ENCODE measurements at places on chromosomes 16 and 17. TPM values are rescaled to one million over a fixed set of nuclear protein-coding genes. Genes with fewer than 3 reads are reported as not detected.

TOB1 gene
- 8.9 TPM for polyA plus RNA-seq

ITGAX gene
- polyA plus RNA-seq: 41.6 TPM

TAT gene
- not detected for polyA plus RNA-seq

ZSCAN10 gene
- polyA plus RNA-seq: not detected

CD300LG gene
- not detected for polyA plus RNA-seq

BAIAP3 gene
- 1.9 TPM for polyA plus RNA-seq

DNA sequence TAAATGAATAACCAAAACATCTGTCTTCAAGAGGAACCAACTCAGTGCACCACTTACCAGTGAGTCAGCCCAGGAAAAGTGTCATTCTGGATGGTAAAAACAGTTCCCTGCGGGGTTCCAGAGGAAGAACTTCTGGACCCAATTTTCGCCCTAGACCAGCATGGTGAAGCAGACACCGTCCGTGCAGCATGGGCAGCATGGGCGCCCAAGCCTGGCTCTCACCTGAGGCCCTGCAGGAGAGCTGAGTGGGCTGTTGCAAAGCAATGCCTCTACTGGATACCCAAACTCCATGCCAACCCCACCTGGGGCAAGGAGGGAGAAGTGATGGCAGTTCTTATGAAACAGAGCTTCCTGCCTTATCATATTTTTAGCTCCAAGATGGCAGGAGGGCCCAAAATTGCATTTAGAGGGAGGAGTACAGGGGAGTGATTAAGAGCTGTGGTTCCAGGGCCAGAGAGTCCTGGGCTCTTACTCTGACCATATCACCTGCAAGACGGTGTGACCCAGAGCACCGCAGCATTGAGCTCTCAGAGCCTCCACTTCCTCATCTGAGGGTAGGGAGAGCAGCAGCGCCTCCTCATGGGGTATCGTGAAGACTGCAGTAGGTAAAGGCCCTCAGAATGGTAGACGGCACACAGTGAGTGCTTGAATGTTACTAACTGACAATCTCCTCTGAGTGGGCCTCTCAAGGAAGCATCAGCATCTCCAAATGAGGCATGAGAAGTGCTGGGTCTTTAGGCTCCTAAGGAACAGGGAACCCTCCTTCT lies 16.6 kb upstream of the INPP5K start:
- no peak overlapping the region for H3K4me3 ChIP-seq
- H3K36me3 ChIP-seq: peaks cover 31% of the 10 kb centered on the region
- no peak for DNase-seq

DNA sequence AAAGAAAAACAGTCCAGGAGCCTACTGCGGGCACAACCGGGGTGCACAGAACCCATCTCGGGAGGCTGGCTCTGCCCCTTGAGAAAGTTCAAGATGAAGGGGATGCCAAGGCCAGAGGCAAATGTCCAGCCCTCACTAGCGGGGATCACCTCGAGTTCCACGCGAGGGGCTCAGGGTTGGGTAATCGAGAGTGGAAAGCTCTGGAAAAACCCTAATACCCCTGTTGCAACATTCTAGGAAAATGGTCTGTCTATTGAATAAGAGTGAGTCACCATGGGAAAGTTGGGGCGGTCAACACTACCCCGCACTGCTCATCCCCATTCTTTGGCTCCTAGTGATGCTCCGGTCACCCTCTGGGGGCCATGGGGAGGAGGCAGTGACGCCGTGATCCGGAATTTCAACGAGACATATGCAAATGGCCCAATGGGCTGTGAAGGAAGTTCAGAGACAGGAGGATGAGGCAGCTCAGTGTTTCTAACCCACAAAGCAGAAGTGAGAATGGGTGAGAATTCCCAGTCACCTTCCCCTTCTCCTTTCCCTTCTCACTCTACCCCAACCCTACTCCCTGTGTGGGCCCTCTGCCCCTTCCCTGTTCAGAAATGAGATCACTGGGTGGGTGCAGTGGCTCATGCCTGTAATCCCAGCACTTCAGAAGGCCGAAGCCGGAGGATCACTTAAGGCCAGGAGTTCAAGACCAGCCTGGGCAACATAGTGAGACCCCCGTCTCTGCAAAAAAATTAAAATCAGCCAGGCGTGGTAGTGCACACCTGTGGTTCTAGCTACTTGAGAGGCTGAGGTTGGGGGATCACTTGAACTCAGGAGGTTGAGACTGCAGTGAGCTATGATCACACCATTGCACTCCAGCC lies 22.4 kb downstream of the SOCS3 start:
- H3K36me3 ChIP-seq: no peaks in the 10 kb centered on the region
- H3K4me3 ChIP-seq: no peak overlapping the region
- H3K27me3 ChIP-seq: peaks cover 1% of the 10 kb centered on the region
- no peak for DNase-seq
- no peak overlapping the region for H3K27ac ChIP-seq

DNA sequence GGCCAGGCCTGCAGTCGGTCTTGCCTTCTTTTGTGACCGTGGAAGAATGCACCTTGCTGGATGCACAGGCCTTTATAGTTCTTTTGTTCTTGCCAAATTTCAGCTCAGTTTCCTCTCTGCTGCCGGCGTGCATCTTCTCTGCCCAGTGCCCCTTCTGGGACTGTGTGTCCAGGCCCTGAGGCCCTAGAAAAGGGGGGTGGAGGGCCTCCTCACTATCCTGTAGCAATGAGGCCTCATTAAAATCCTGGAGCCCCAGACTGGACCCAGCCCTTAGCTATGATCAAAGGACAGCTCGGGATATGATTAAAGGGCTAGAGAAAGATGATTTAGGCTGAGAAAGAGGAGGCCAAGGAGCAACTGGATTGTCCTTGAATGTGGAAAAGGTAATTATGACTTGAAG lies 229.8 kb downstream of the SEC14L1 start:
- peaks cover 7% of the 10 kb centered on the region for H3K27me3 ChIP-seq
- H3K27ac ChIP-seq: peak overlapping the region; percentile 57
- peaks cover 48% of the 10 kb centered on the region for H3K4me1 ChIP-seq
- H3K36me3 ChIP-seq: no peaks in the 10 kb centered on the region
- no peak for DNase-seq
- peak overlapping the region; percentile 64 for H3K4me3 ChIP-seq

- H3K4me1 ChIP-seq: no peaks in the 10 kb centered on the region
- H3K27me3 ChIP-seq: no peaks in the 10 kb centered on the region
- H3K27ac ChIP-seq: no peak overlapping the region
- no peaks in the 10 kb centered on the region for H3K36me3 ChIP-seq
- H3K4me3 ChIP-seq: no peak overlapping the region
Observed at GRCh38 chr17:60535382-60536279, 9.6 kb upstream of the APPBP2 start.

GRCh38 chr17:18218756-18219415 lies 6.5 kb upstream of the LLGL1 start:
- no peak overlapping the region for H3K27ac ChIP-seq
- no peaks in the 10 kb centered on the region for H3K36me3 ChIP-seq
- H3K4me3 ChIP-seq: no peak overlapping the region
- no peaks in the 10 kb centered on the region for H3K27me3 ChIP-seq
- H3K4me1 ChIP-seq: no peaks in the 10 kb centered on the region

GRCh38 chr17:31462261-31462660 lies 70.8 kb downstream of the RAB11FIP4 start:
- H3K36me3 ChIP-seq: no peaks in the 10 kb centered on the region
- peaks cover 14% of the 10 kb centered on the region for H3K4me1 ChIP-seq
- H3K27ac ChIP-seq: no peak overlapping the region
- no peak for DNase-seq
- H3K27me3 ChIP-seq: peaks cover 2% of the 10 kb centered on the region

- H3K4me3 ChIP-seq: peak overlapping the region; percentile 78
- H3K27ac ChIP-seq: no peak overlapping the region
- H3K36me3 ChIP-seq: no peaks in the 10 kb centered on the region
Observed at GRCh38 chr17:48582750-48583069, 4.6 kb upstream of the HOXB4 start.

DNA sequence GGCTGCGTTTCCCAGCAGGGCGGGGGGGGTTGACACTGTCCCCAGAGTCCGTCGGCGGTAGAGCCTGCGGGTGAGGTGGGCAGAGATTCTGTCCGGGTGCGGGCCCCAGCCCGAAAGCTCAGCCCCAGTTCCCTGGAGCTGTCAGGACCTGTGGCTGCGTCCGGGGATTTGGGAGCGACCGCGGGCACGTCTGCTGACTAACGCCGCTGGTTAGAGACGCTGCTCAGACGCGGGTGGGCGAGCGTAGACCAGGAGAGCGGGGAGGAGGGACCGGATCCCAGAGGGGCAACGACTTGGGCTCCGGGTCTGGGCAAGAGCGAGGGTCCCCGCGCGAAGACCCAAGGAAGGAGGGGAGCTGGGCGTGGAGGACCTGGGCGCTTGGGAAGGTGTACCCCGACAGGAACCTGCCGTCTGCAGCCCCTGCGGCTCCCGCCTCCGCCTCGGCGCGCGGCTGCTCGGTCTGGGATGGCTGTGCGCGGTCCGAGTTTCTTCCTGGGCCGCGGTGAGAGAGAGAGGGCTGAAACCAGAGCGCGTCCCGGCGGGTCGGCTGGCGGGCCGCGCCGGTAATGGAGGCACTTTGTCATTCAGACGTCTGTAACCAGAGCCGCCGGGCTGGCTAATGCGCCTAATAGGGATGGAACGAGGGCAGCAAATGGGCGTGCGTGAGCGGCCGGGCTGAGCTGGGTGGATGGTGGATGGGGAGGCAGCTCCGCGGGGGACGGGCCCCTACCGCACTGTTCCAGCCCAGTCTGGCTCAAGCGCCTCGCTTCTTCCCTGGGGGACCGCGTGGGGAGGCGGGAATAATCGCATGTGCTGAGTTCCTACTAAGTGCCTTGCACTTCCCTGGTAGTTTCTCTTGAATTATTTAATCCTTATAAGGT lies 2.3 kb downstream of the NGFR start:
- peaks cover 34% of the 10 kb centered on the region for H3K27me3 ChIP-seq
- peak overlapping the region; percentile 83 for H3K4me3 ChIP-seq
- no peak overlapping the region for H3K27ac ChIP-seq

- H3K27me3 ChIP-seq: peaks cover 8% of the 10 kb centered on the region
- H3K4me1 ChIP-seq: peaks cover 7% of the 10 kb centered on the region
- H3K4me3 ChIP-seq: no peak overlapping the region
Observed at GRCh38 chr17:63914471-63914870, 3.4 kb upstream of the CSHL1 start.

GRCh38 chr16:9578459-9578858 lies 487.0 kb downstream of the HAPSTR1 start:
- no peaks in the 10 kb centered on the region for H3K36me3 ChIP-seq
- no peaks in the 10 kb centered on the region for H3K4me1 ChIP-seq
- H3K27me3 ChIP-seq: peaks cover 3% of the 10 kb centered on the region
- DNase-seq: no peak
- no peak overlapping the region for H3K4me3 ChIP-seq

GRCh38 chr16:16924613-16925012 lies 545.7 kb downstream of the NPIPA7 start:
- no peaks in the 10 kb centered on the region for H3K36me3 ChIP-seq
- peaks cover 6% of the 10 kb centered on the region for H3K27me3 ChIP-seq
- no peak overlapping the region for H3K27ac ChIP-seq
- H3K4me1 ChIP-seq: no peaks in the 10 kb centered on the region

- peaks cover 63% of the 10 kb centered on the region for H3K36me3 ChIP-seq
- H3K27ac ChIP-seq: no peak overlapping the region
- peaks cover 12% of the 10 kb centered on the region for H3K4me1 ChIP-seq
- DNase-seq: no peak
- peaks cover 2% of the 10 kb centered on the region for H3K27me3 ChIP-seq
Observed at GRCh38 chr16:81921843-81922584, 89.3 kb downstream of the SDR42E1 start.

- no peaks in the 10 kb centered on the region for H3K36me3 ChIP-seq
- H3K27ac ChIP-seq: peak overlapping the region; percentile 98
- H3K4me1 ChIP-seq: peaks cover 77% of the 10 kb centered on the region
- peak overlapping the region; percentile 79 for H3K4me3 ChIP-seq
Observed at GRCh38 chr17:40341808-40342503, 22.6 kb downstream of the GJD3 start.

GRCh38 chr16:13767215-13767614 lies 152.7 kb upstream of the ERCC4 start:
- H3K36me3 ChIP-seq: no peaks in the 10 kb centered on the region
- H3K4me3 ChIP-seq: no peak overlapping the region
- DNase-seq: no peak
- H3K27ac ChIP-seq: no peak overlapping the region
- H3K4me1 ChIP-seq: no peaks in the 10 kb centered on the region

- H3K4me3 ChIP-seq: no peak overlapping the region
- DNase-seq: no peak
- no peak overlapping the region for H3K27ac ChIP-seq
- peaks cover 50% of the 10 kb centered on the region for H3K4me1 ChIP-seq
- H3K27me3 ChIP-seq: no peaks in the 10 kb centered on the region
Observed at GRCh38 chr17:28057731-28058246, 15.3 kb downstream of the NLK start.

DNA sequence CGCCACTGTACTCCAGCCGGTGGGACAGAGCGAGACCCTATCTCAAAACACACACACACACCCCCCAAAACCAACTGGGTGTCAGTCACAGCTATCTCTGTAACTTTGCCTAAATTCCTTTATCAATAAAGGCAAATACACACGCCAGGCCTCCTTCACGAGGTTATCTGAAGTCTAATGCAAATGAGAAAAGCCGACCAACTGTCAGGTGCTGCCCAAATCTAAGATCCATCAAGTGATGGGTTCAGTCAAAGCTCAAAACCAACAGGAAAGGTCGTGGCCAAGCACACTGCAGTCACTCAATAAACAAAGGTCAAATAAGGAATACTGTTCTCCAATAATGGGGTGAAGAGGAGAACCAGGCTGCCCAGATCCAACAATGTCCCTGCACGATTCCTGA lies 1.1 kb downstream of the ANKFY1 start:
- DNase-seq: no peak
- H3K4me1 ChIP-seq: peaks cover 38% of the 10 kb centered on the region
- H3K36me3 ChIP-seq: no peaks in the 10 kb centered on the region
- peak overlapping the region; percentile 97 for H3K4me3 ChIP-seq
- peaks cover 2% of the 10 kb centered on the region for H3K27me3 ChIP-seq
- peak overlapping the region; percentile 85 for H3K27ac ChIP-seq

- H3K27me3 ChIP-seq: peaks cover 42% of the 10 kb centered on the region
- H3K4me1 ChIP-seq: peaks cover 51% of the 10 kb centered on the region
- H3K4me3 ChIP-seq: peak overlapping the region; percentile 95
Observed at GRCh38 chr16:29806641-29807425, 504 bp downstream of the MAZ start.

- H3K4me3 ChIP-seq: no peak overlapping the region
- H3K4me1 ChIP-seq: peaks cover 40% of the 10 kb centered on the region
- H3K27me3 ChIP-seq: no peaks in the 10 kb centered on the region
- peaks cover 4% of the 10 kb centered on the region for H3K36me3 ChIP-seq
- no peak overlapping the region for H3K27ac ChIP-seq
Observed at GRCh38 chr16:23941963-23942564, 106.3 kb downstream of the PRKCB start.

DNA sequence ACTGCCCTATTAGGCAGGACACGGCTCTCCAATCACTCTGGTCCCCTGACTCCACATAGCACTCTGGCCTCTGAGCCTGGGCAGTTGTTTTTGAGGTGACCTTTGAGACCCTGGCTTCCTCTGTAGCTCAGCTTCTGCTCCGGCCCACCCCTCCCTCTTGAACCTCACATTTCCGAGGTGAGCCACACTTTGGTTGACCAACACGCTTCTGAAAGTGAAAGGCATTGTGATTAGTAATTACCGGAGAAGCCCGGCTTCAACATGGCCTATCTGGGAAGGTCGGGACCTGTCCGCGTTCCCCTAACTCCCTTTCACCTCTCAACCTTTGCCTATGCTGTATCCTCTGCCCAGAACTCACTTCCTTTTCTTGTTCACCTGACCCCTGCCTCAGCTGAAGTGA lies 10.3 kb upstream of the ITGAX start:
- H3K36me3 ChIP-seq: no peaks in the 10 kb centered on the region
- no peak overlapping the region for H3K27ac ChIP-seq
- peak overlapping the region; percentile 73 for H3K4me3 ChIP-seq
- peak; percentile 67 for DNase-seq
- H3K4me1 ChIP-seq: peaks cover 51% of the 10 kb centered on the region

GRCh38 chr17:65472666-65473309 lies 88.7 kb downstream of the AXIN2 start:
- H3K27ac ChIP-seq: no peak overlapping the region
- H3K4me3 ChIP-seq: no peak overlapping the region
- H3K4me1 ChIP-seq: no peaks in the 10 kb centered on the region
- no peaks in the 10 kb centered on the region for H3K36me3 ChIP-seq

Measured in immature natural killer cell (primary cell).